ENCODE measurements at places on chromosomes 2 and 18. TPM values are rescaled to one million over a fixed set of nuclear protein-coding genes. Genes with fewer than 3 reads are reported as not detected.

TSPYL6 gene
- not detected for total RNA-seq

DNA sequence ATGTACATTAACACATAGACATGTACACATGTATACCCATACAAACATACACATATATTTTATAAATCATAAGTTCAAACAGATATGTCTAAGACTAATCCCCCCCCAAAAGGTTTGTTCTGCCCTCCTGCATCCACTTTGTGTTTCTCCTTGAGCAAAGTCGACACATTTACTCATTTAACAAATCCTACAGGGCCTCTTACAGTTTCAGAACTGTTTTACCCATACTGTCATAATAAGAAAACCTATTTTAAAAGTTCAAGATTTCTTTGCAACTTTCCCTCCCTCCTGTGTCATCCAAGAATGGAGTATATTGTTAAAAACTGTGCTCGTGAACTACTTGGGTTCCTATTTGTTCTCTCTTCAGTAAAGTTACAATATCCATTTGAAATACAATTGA, 166.7 kb downstream of the L3MBTL4 start:
- no peak for DNase-seq

- no peak for DNase-seq
Observed at GRCh38 chr18:59994357-59994756, 94.6 kb downstream of the PMAIP1 start.

DNA sequence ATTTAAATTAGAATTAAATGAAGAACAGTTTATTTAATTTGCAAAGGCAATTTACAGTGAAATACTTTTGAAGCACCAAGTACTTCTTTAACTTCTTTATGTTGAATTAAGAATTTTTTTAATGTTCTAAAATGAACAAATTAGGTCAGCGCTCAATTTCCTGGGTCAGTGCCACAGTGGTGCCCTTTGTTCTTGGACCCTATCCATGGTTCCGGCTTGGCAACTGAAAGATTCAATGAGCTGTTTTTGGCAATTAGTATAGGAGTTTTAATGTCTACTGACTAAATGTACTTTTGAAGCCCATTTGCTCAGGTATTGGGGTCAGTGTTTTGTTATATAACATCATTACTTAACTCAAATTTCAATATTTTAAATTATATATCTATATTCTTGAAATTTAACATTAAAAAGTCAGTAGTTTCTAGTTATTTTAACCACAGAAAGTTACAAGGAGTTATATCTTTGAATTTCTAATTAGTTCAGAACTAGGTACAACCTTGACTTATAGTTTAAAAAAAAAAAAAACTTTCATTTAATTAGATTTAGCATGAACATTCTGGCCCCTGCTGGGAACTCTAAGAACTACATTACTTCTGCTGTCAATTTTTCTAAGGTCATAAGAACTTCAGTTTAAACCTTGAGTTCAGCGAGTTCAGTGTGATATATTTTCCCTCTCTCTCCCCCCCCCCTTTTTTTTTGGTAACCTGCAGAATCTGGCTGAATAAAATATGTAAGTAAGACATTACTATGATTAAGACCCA, 7.6 kb upstream of the MSTN start:
- DNase-seq = peak; percentile 31

EML6 gene
- total RNA-seq = 0.26 TPM

- DNase-seq = no peak
Observed at GRCh38 chr2:219472629-219473187, 26.0 kb upstream of the GMPPA start.

SLC5A7 gene
- total RNA-seq = not detected

GRCh38 chr18:65477455-65477854, 273.4 kb upstream of the CDH7 start:
- no peak for DNase-seq

GRCh38 chr2:23432531-23432930, 47.6 kb downstream of the KLHL29 start:
- DNase-seq = no peak

DNA sequence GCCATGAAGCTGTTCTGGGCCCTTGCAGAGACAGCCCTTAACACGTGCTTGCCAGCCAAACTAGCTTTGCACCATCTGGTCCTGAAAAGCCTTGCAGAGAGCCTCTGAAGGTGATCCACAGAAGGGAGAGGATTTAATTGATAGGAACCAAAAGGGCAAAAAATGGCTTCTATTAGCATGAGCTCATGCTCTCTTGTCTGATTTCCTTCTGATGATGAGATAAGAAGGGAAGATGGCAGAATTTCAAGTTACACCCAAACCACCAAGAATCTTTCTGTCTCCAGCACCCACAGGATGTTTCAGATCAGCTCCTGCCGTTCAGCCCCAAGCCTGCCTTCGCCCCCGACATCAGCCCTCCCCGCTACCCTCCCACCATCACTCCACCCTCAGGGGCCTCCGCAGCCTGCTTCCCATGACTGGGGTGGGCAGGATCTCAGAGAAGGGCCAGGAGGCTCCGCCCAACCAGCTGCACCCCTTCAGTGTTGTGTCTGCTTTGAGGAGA, 23.4 kb upstream of the GLI2 start:
- no peak for DNase-seq

GRCh38 chr2:69213782-69214181, 173.2 kb downstream of the GFPT1 start:
- no peak for DNase-seq

DNA sequence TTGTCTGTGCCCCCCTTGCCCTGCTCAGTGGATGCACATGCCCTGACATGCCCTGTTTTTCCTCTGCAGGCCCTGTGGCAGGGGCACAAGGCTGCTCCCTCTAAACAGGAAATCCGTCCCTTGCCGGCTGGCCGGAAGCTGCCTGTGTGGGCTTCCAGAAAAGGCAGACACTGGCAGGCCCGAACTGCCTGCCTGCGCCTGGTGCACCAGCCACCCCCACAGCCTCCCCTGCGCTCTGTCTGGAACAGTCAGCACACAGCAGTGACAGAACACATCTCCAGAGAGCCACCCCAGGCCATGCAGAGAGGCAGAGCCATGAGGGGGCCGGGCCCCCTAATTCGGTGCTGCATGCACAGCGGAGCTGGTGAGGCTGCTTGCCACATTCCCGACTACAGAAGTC, 33.5 kb downstream of the LOXHD1 start:
- DNase-seq = no peak

MC5R gene
- total RNA-seq = not detected

SLC4A1AP gene
- total RNA-seq = 22.3 TPM

- no peak for DNase-seq
Observed at GRCh38 chr2:19068206-19068605, 290.2 kb downstream of the OSR1 start.

DNA sequence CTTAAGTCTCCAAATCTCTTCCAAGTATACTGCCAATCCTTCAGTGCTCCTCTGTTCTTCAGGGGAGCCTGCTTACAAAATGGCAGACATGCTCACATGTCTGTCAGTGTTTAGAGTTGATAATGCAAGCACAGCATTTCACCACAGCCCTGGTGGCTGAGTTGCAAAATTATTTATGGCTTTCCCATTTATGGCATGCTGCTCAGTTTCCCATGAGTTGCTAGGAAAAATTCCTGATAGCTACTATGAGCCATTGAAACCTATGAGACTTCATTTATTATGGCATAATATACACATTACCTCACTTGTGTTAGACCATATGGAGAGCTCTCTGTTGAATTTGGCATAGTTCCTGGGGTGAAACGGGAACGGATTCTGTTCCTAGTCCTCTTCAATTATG, 448.7 kb upstream of the TCF4 start:
- DNase-seq = no peak

- no peak for DNase-seq
Observed at GRCh38 chr2:205073433-205074020, 528.3 kb downstream of the PARD3B start.

DNA sequence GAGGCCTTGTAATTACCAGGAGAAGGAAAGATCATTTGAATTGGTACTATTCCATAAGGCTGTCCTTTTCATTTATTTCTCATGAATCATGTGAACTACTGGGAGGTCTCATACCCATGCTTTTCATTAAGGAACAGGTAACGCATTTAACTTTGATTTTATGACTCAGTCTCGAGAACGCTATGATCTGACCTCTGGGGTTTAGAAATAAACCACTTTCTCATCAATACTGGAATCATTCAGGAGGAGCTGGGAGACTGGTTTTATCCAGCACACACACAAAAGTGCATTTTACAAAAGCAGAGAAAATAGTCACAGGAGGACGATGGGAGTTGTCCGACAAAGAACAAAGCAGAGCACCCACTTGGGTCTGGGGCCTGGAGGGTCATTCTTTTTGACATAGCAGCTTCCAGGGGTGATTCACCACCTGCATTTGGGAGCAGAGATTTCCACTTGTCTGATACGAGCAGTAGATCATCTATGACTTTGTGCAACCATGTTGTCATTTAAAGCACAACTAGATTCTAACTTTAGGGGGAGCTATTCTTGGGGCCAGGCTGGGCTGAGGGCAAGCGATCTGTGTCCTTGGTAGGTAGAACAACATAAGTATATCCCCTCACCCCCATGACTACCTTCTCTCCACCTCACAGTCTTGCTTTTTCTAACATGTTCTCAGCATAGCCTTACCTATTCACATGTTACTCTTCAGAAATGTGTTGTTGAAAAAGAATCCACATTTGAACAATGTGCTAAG, 95.9 kb upstream of the SCG2 start:
- no peak for DNase-seq

NAT8 gene
- total RNA-seq = 0.62 TPM

DNA sequence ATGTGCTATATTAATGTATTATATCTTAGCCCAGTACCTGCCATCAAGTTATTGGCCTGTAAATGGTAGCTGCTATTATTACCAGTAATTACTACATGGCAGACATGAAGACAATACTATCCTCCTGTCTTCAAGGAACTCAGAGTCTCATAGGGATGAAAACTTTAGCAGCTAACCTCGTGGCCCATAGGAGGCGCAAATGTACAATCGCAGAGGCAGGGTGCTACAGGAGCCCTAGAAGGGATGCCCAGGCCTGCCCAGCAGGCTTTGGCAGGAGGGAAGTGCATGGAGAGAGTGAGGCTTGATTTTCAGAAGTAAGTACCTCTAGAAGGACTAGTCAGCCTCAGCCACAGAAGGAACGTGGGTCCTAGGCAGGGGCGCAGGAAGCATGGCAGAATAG, 44.7 kb upstream of the KIDINS220 start:
- no peak for DNase-seq

UPP2 gene
- 0.28 TPM for total RNA-seq

SAP130 gene
- total RNA-seq = 3.6 TPM

DNA sequence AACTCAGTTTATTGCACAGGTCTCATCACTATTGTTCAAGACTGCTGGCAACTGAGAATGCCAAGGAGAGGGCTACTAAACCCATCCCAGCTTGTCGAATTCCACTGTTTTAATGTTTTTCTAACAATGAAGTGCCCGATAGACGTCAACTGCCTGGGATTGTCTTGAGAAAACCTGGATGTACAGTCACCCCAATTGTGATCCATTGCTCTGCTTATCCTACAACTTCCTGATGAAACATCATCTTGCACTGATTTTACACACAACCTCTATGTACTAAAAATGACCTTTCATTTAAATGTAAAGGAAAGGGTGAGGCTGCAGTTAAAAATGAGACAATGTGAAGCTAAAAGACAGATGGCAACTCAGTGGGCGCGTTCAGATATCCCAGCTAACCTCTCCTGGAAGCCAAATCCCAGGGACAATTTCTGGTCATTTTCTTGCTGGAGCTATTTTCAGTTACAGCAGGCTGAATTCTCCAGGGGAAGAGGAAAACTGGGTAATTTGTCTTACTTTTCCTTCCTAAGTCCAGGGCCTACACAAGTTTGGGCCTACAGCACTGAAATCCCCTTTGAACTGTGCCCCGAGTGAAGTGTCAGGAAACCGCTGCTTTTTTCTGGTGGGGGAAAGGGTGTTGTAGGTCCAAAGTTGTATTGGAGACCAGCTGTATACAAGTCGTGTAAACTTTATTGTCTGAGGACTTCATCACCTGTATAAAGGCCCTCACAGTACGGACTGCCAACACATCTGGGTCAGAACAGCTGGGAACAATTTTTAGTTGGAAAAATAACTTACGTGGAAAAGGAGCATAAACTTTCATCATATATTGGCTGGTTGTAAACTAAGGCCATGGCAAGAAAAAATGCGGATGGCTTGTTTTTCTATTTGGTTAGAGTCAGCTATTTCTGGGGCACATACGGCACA, 68.9 kb upstream of the LTBP1 start:
- no peak for DNase-seq

DNA sequence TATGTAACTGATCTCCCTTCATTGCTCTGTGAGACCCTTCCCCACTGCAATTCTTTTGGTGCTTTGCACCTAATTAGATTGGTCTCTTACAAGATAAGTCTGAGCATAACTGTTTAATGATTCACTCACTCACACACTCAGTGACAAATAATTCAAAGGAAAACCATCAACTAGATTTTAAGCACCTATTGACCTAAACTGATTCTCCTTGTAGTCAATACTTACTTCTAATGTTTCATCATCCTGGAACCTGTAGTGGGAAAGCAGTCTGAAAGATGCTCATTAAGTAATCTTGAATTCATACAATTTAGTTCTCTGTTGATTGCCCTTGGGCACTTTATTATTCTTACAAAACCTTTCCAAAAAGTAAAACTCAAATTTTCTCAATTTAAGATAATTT, 74.3 kb upstream of the COL5A2 start:
- no peak for DNase-seq

CMPK2 gene
- total RNA-seq = 2.9 TPM

DNA sequence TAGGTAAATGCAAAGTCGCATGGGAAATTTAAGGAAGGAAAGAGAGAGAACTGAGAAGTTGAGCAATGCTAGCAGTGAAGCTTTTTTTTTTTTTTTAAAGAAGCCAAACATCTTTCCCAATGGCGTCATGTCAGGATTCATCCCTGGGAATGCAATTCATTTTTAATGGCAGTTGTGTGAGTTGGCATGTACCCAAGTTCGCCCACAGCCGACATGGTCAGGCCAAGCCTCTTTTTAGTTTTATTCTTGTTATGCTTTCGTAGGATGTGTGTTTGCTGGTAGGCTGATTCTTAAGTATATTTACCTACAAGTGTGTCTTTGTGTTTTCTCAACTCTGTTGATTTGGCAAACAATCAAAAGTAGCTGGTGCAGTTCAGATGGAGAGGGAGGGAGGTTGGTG, 127.6 kb upstream of the ITGA6 start:
- no peak for DNase-seq

GRCh38 chr2:21067859-21068537, 24.1 kb upstream of the APOB start:
- DNase-seq = no peak

- DNase-seq = no peak
Observed at GRCh38 chr18:69889009-69889408, 58.7 kb downstream of the CD226 start.

Data from uterus (tissue), 4 donors.